ENCODE measurements at places on chromosomes 5 and 9.
A peak's percentile ranks its signal among the peaks of the same experiment; 100 is the strongest.

DNA sequence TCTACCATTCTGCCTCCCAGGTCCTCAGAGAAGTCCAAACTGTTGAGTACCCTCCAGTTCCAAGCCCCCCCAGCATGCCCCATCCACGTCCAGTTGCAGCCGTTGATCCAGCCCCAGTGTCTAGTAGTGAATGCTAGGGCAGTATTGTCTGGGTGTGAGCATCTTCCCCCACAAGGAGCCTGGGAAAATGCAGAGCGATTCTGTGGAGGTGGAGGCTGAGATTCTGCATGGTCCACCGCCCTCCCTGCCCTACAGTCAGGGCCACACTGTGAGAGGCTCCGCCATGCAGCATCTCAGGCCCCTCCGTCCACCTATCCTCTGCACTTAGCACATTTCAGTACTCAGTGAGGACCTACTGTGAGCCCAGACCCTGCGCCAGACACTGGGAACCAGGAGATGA, 135.9 kb downstream of the GABBR2 start:
- H3K27me3 ChIP-seq: no peaks in the 10 kb centered on the region
- no peak overlapping the region for H3K27ac ChIP-seq
- H3K36me3 ChIP-seq: no peaks in the 10 kb centered on the region
- peaks cover 17% of the 10 kb centered on the region for H3K4me1 ChIP-seq
- DNase-seq: no peak

GRCh38 chr5:78659714-78660113, 11.1 kb upstream of the LHFPL2 start:
- no peak overlapping the region for H3K27ac ChIP-seq
- no peak overlapping the region for H3K4me3 ChIP-seq
- no peaks in the 10 kb centered on the region for H3K4me1 ChIP-seq
- peaks cover 23% of the 10 kb centered on the region for H3K27me3 ChIP-seq

DNA sequence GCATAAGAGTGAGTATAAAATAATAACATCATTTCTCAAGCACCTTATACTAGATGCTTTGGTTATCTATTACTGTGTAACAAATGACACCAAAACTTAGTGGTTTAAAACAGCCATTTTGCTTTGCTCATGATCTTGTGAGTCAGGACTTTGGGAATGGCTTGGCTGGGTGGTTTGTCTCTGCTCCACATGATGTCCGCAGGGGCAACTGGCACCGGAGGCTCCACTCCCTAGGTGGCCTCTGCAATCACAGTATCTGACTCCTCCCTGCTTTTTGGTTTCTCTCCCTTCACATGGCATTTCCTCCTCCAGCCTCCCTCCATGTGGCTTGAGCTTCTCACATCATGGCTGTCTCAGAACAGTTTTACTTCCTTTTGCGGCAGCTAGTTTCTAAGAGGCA, 259.5 kb downstream of the GAS1 start:
- peaks cover 32% of the 10 kb centered on the region for H3K27me3 ChIP-seq
- H3K4me1 ChIP-seq: no peaks in the 10 kb centered on the region
- no peaks in the 10 kb centered on the region for H3K36me3 ChIP-seq
- no peak overlapping the region for H3K4me3 ChIP-seq
- no peak for DNase-seq

GRCh38 chr5:1467341-1468246, 22.4 kb upstream of the SLC6A3 start:
- H3K27me3 ChIP-seq: no peaks in the 10 kb centered on the region
- H3K36me3 ChIP-seq: peaks cover 50% of the 10 kb centered on the region
- peaks cover 25% of the 10 kb centered on the region for H3K4me1 ChIP-seq
- H3K27ac ChIP-seq: peak overlapping the region; percentile 86
- no peak overlapping the region for H3K4me3 ChIP-seq

GRCh38 chr5:96146675-96147074, 185.0 kb upstream of the ELL2 start:
- H3K36me3 ChIP-seq: no peaks in the 10 kb centered on the region
- no peak overlapping the region for H3K4me3 ChIP-seq
- no peak for DNase-seq
- no peak overlapping the region for H3K27ac ChIP-seq
- H3K4me1 ChIP-seq: no peaks in the 10 kb centered on the region

DNA sequence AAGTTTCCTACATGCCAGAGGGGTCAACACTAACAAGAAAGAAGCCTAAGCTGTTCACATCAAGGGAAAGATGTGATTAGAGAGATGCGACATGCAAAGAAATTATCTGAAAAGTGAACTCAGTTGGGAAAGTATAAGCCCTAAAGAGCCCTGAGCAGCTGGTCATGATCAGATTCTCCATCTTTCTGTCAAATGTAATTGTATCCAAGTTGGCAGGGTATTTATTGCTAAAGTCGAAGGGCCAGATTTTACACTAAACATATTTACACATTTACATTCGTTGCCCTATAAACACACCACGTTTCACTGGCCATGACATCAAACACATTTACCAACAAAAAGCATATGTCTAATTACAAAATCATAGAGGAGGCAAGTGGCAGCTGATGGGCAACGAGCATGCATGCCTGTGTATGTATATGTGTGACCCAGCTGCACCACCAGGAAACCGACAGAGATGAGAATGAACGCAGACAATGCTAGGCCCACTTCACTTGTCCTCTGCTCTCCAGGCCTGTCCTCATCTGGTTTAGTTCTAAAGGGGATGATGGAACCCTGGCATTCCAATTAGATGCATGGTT, 6.3 kb downstream of the FOXD1 start:
- peaks cover under 1% of the 10 kb centered on the region for H3K4me1 ChIP-seq
- H3K27ac ChIP-seq: no peak overlapping the region
- peaks cover 86% of the 10 kb centered on the region for H3K27me3 ChIP-seq
- no peak for DNase-seq

DNA sequence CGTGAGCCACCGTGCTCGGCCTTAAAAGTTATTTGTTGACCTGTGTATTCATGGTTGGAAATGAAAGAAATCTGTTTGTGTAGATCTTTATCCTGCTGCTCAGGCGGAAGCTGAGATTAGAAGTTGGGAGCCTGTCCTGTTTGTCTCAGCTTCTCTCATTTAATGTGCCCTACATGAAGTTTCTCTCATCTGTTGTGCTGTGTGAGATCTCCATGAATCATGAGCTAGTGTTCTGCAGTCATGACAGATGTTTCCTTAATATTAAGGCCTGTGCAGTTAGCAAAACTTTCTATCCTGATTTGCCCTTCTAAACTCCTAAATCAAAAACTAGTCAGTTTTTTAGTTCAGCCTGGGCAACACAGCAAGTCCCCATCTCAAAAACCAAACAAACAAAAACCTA, 59.5 kb downstream of the FAM78A start:
- no peak for DNase-seq
- H3K4me1 ChIP-seq: no peaks in the 10 kb centered on the region
- H3K4me3 ChIP-seq: no peak overlapping the region
- no peaks in the 10 kb centered on the region for H3K27me3 ChIP-seq

DNA sequence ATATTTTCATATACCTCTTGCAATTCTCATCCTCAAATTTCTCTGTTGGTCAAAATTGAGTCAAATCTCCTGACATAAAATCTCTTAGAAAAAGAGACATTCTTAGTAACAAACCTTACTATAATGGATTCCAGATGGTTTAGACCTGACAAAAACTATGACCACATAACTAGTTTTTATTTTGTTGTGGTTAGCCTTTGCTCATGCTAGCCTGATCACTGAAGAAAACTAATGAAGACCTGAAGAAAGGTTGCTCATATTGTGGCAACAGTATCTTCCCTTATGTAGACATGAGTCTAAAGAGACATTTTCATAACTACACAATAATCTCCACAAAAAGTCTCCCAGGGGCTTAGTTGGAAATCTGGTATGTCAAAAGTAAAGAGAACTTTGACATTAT, 274.1 kb upstream of the TMEM161B start:
- H3K27me3 ChIP-seq: peaks cover 38% of the 10 kb centered on the region
- no peak overlapping the region for H3K27ac ChIP-seq
- H3K4me3 ChIP-seq: no peak overlapping the region
- DNase-seq: no peak
- no peaks in the 10 kb centered on the region for H3K4me1 ChIP-seq

GRCh38 chr9:123542435-123543225, 186.6 kb downstream of the CRB2 start:
- no peaks in the 10 kb centered on the region for H3K36me3 ChIP-seq
- no peak overlapping the region for H3K27ac ChIP-seq
- no peaks in the 10 kb centered on the region for H3K4me1 ChIP-seq
- H3K27me3 ChIP-seq: no peaks in the 10 kb centered on the region

GRCh38 chr9:88852794-88853193, 138.5 kb upstream of the S1PR3 start:
- no peak overlapping the region for H3K4me3 ChIP-seq
- H3K27me3 ChIP-seq: peaks cover 62% of the 10 kb centered on the region
- no peaks in the 10 kb centered on the region for H3K4me1 ChIP-seq
- no peaks in the 10 kb centered on the region for H3K36me3 ChIP-seq
- no peak overlapping the region for H3K27ac ChIP-seq
- DNase-seq: no peak

GRCh38 chr5:157799578-157799977, 56.1 kb downstream of the LSM11 start:
- H3K27ac ChIP-seq: no peak overlapping the region
- H3K36me3 ChIP-seq: peaks cover 36% of the 10 kb centered on the region
- DNase-seq: no peak
- H3K27me3 ChIP-seq: no peaks in the 10 kb centered on the region

DNA sequence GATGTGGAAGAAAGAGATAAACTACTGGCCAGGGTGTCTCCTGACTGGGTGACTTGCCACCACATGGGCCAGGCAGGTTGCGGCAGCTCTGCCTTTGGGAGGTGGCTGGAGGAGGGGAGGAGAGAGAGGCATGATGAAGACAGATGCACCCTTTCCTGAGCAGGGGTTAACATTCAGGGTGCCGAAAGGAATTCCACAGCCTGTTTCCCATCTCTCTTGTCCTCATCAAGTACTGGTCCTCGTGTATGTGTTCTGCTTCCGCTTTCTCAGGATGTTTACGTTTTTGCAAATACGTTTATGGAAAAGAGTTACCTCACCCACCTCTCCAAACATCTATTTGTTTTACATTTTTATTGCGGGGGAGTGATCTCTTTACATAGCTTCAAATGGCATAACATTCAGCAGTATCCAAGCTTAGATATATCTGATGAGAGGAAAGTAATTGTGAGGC, 73.4 kb downstream of the C9orf85 start:
- H3K36me3 ChIP-seq: no peaks in the 10 kb centered on the region
- H3K4me3 ChIP-seq: no peak overlapping the region
- H3K27me3 ChIP-seq: no peaks in the 10 kb centered on the region

- no peaks in the 10 kb centered on the region for H3K36me3 ChIP-seq
- H3K4me3 ChIP-seq: no peak overlapping the region
- H3K27me3 ChIP-seq: no peaks in the 10 kb centered on the region
- peak overlapping the region; percentile 32 for H3K27ac ChIP-seq
Observed at GRCh38 chr5:67552773-67553172, 356.2 kb upstream of the CD180 start.

DNA sequence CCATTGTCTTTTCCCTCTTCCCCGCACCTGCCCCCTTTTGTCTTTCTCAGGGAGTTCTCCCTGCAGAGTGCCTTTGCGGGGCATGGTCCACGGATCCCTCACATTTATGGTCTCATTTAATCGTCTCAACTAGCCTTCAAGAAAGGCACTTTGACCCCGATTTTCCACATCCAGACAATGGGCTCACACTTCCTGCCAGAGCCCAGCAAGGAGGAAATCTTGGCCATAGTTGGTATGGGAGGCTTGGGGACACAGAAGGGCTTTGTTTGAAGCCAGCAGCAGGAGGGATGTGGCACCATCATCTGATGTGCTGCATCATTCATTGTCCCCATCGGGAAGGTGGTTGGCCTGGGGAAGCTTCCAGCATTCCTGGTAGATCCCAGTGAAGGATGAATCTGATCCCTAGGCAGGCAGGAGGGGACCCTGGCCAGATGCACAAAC, 24.9 kb downstream of the GSN start:
- DNase-seq: no peak
- peaks cover under 1% of the 10 kb centered on the region for H3K27me3 ChIP-seq
- H3K27ac ChIP-seq: no peak overlapping the region
- H3K36me3 ChIP-seq: peaks cover 2% of the 10 kb centered on the region
- no peaks in the 10 kb centered on the region for H3K4me1 ChIP-seq

- DNase-seq: no peak
- peaks cover 9% of the 10 kb centered on the region for H3K27me3 ChIP-seq
- no peak overlapping the region for H3K27ac ChIP-seq
- no peaks in the 10 kb centered on the region for H3K4me1 ChIP-seq
Observed at GRCh38 chr5:53779541-53779981, 219.1 kb downstream of the NDUFS4 start.

GRCh38 chr5:136020383-136021015, 8.3 kb upstream of the TGFBI start:
- H3K27ac ChIP-seq: no peak overlapping the region
- H3K36me3 ChIP-seq: no peaks in the 10 kb centered on the region
- no peak overlapping the region for H3K4me3 ChIP-seq

- H3K4me3 ChIP-seq: no peak overlapping the region
- H3K4me1 ChIP-seq: peaks cover 12% of the 10 kb centered on the region
- no peak overlapping the region for H3K27ac ChIP-seq
- peaks cover 3% of the 10 kb centered on the region for H3K36me3 ChIP-seq
Observed at GRCh38 chr5:14356305-14356704, 213.2 kb downstream of the TRIO start.

DNA sequence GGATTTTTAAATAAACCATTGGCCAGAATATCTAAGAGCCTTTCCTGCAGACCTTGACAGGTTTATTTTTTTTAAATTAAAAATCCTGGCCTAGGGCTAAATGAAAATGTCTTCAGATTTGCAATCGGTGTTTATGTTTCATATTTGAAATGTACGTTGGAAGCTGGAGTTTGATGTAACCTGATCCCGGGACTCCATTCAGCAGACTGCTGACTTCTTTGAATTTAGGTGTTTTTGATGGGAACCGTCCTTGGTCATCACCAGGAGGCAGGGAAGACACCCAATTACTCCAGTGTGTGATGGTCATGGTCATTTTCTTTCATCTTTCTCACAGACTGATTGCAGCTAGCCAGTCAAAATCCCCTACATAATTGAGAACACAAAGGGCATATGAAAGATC, 60.1 kb upstream of the BRINP1 start:
- H3K36me3 ChIP-seq: no peaks in the 10 kb centered on the region
- no peaks in the 10 kb centered on the region for H3K4me1 ChIP-seq
- no peaks in the 10 kb centered on the region for H3K27me3 ChIP-seq
- H3K27ac ChIP-seq: no peak overlapping the region

DNA sequence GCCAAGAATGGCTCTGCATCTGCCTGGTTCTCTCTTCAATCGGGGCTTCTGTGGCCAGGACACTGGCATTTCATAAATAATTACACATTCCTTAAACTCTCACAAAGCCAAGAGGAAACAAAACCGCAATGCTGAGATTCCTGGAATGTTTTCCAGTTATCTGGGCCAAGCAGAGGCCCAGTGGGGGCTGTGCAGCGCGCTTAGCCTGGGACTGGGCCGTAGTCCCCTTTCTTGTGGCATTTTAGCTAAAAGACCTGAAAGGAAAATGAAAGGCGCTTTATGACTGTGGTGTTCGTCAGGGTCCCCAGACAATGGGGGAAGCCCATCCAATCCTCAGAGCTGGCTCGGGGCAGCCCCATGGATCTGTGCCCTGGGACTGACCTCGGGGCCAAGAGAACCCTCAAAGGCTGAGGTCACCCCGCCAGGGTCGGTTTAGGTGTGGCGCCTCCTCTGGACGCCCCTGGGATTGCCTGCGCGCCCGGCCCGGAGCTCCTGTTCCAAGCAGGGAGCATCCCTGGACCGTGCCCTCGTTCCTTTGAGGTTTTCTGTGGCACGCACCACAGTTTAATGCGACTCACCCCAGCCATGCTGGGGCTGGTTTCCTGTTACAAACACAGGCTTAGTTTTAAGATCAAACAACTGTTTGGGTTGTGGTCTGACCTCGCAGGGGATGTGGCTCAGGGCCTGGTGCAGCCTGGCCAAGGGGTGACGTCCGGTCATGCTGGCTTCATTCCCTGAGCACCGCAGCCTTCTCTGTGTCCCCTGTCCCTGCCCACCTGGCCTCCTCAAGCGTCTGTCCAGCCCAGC, 51.5 kb upstream of the NKD2 start:
- peaks cover 60% of the 10 kb centered on the region for H3K27me3 ChIP-seq
- no peak overlapping the region for H3K4me3 ChIP-seq
- peaks cover 14% of the 10 kb centered on the region for H3K4me1 ChIP-seq
- no peaks in the 10 kb centered on the region for H3K36me3 ChIP-seq
- DNase-seq: no peak

All from central memory CD8-positive, alpha-beta T cell (primary cell).